ENCODE measurements at places on chromosomes 1 and 21. TPM values are rescaled to one million over a fixed set of nuclear protein-coding genes. Genes with fewer than 3 reads are reported as not detected.

- H3K4me3 ChIP-seq, result no peak overlapping the region
- DNase-seq, result no peak
- no peaks in the 10 kb centered on the region for H3K36me3 ChIP-seq
- no peaks in the 10 kb centered on the region for H3K27me3 ChIP-seq
- H3K4me1 ChIP-seq, result no peaks in the 10 kb centered on the region
Observed at GRCh38 chr1:7401814-7402547, 369.1 kb upstream of the VAMP3 start.

CD1C gene
- total RNA-seq, result not detected

ERRFI1 gene
- total RNA-seq, result 63.3 TPM

GRCh38 chr1:43590388-43590925 is 59.5 kb upstream of the KDM4A start:
- no peaks in the 10 kb centered on the region for H3K4me1 ChIP-seq
- H3K4me3 ChIP-seq, result no peak overlapping the region
- no peaks in the 10 kb centered on the region for H3K36me3 ChIP-seq
- no peak overlapping the region for H3K27ac ChIP-seq

- no peak overlapping the region for H3K4me3 ChIP-seq
- no peak for DNase-seq
- no peak overlapping the region for H3K27ac ChIP-seq
- H3K36me3 ChIP-seq, result no peaks in the 10 kb centered on the region
Observed at GRCh38 chr1:242056988-242057744, 58.3 kb upstream of the MAP1LC3C start.

- H3K27ac ChIP-seq, result no peak overlapping the region
- no peaks in the 10 kb centered on the region for H3K4me1 ChIP-seq
- H3K36me3 ChIP-seq, result peaks cover 89% of the 10 kb centered on the region
- no peak for DNase-seq
- no peaks in the 10 kb centered on the region for H3K27me3 ChIP-seq
- H3K4me3 ChIP-seq, result no peak overlapping the region
Observed at GRCh38 chr1:54600947-54601721, 22.2 kb downstream of the FAM151A start.

DNA sequence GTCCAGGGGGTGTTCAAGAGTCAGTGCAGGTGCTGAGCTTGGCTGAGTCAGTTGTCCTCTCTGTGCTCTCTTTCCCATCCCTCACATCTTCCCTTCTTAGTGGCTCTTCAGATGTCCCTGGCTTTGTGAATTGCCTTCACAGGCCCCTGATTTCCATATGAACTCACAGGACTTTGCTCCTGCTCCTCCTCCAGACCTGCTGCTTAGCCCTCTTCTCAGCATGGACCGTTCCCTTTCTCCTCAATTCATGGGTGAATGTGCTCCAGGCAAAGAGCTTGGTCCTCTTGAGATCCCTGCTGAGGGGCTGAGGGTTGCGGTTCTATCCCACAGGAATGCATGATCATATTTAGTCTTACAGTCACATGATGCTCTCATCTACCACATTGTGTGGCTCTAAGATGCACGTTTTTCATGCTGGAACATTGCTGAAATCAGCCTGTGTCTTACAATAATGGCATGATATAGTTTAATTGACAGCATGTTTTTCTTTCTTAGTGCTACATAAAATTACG is 30.5 kb downstream of the CACNA1E start:
- H3K4me1 ChIP-seq, result no peaks in the 10 kb centered on the region
- DNase-seq, result no peak
- no peaks in the 10 kb centered on the region for H3K27me3 ChIP-seq
- no peaks in the 10 kb centered on the region for H3K36me3 ChIP-seq

DPT gene
- 9.3 TPM for total RNA-seq

- no peaks in the 10 kb centered on the region for H3K36me3 ChIP-seq
- no peaks in the 10 kb centered on the region for H3K4me1 ChIP-seq
Observed at GRCh38 chr1:198771563-198772153, 132.8 kb downstream of the PTPRC start.

FNBP1L gene
- total RNA-seq, result 19.3 TPM

UBE2U gene
- total RNA-seq, result not detected

PEAR1 gene
- total RNA-seq, result 7.3 TPM

SLAMF1 gene
- 0.11 TPM for total RNA-seq

- H3K4me1 ChIP-seq, result no peaks in the 10 kb centered on the region
- DNase-seq, result no peak
- no peaks in the 10 kb centered on the region for H3K27me3 ChIP-seq
- H3K27ac ChIP-seq, result no peak overlapping the region
- H3K4me3 ChIP-seq, result no peak overlapping the region
Observed at GRCh38 chr1:157025385-157025784, 20.2 kb downstream of the ARHGEF11 start.

MYOC gene
- total RNA-seq, result 3.1 TPM

ADCY10 gene
- 0.19 TPM for total RNA-seq

- no peaks in the 10 kb centered on the region for H3K36me3 ChIP-seq
- H3K27ac ChIP-seq, result no peak overlapping the region
- H3K4me3 ChIP-seq, result no peak overlapping the region
- no peak for DNase-seq
- H3K4me1 ChIP-seq, result peaks cover 3% of the 10 kb centered on the region
- no peaks in the 10 kb centered on the region for H3K27me3 ChIP-seq
Observed at GRCh38 chr21:35328856-35329455, 279.9 kb upstream of the RUNX1 start.

CAMK1G gene
- total RNA-seq, result not detected

DNA sequence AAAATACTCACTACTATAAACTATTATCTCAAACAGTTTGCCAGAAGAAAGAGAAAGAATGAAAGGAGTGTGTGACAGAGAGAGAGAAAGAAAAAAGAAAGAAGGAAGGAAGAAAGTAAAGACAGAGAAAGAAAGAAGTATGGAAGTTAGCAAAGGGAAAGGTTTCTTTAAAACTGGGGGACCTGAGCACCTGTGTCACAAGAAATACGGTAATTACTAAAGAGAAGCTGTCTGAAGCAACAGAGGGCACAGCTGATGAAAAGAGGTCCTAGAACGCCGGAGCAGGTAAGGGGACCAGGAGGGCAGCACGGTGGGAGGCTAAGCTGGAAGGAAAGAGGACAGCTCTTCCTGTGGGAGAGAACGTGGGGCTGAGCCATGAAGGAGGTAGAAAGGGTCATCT is 163.6 kb downstream of the DSCAM start:
- no peak overlapping the region for H3K4me3 ChIP-seq
- no peaks in the 10 kb centered on the region for H3K4me1 ChIP-seq
- H3K27ac ChIP-seq, result no peak overlapping the region
- peaks cover under 1% of the 10 kb centered on the region for H3K27me3 ChIP-seq

DNA sequence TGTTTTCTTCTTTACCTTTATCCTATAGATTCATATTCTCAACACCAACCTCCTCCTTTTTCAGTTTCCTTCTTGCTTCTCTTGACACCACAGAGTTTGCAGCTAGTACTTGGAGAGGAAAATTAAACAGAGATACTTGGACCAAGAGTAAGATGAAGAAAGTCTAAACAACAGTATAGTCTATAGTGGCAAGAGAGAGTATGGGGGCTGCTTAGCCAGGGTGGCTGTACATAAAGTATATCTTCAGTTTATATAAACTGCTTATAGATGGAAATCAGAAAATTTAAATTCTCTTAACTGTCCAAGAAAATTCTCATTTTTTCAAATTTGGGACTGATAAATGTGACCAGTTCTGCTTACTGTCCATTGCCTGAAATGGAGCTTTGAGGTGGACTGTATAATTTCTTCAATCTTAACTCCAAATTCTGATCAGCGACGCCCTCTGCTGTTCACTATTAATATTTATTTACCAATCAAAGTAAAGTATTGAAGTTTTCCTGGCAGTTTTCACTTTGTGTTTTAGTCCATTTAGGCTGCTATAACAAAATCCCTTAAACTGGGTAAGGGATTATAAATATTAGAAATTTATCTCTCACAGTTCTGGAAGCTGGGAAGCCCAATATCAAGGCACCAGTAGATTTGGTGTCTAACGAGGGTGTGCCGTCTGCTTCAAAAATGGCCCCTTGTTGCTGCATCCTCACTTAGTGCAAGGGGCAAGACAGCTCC is 14.8 kb upstream of the METTL18 start:
- H3K27ac ChIP-seq, result no peak overlapping the region
- no peaks in the 10 kb centered on the region for H3K4me1 ChIP-seq
- no peaks in the 10 kb centered on the region for H3K27me3 ChIP-seq
- H3K36me3 ChIP-seq, result no peaks in the 10 kb centered on the region
- DNase-seq, result no peak
- H3K4me3 ChIP-seq, result no peak overlapping the region

GRCh38 chr1:66182551-66183178 is 351.3 kb upstream of the SGIP1 start:
- no peak for DNase-seq
- H3K36me3 ChIP-seq, result no peaks in the 10 kb centered on the region
- H3K27me3 ChIP-seq, result no peaks in the 10 kb centered on the region
- H3K4me3 ChIP-seq, result no peak overlapping the region
- H3K4me1 ChIP-seq, result peaks cover 7% of the 10 kb centered on the region

MX2 gene
- total RNA-seq, result 3.6 TPM

DNA sequence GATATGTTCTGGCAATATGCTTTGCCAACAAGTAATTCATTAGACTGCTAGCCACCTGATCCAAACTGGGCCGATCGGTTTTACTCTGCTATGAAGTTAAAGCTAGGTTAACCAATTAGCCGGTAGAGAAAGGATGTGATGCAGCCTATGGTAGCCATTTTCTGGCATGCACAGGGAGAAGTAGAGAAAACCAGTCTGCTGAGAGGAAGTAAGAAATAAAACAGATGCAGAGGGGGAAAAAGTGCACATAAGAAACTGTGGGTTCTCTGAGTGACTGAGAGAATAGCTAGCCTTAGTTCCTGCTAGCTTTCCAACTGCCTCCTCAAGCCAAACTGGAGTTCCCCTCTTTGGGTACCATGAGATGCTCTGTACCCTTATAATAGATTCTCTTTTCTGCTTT is 52.8 kb downstream of the ARID4B start:
- H3K4me1 ChIP-seq, result peaks cover 34% of the 10 kb centered on the region
- no peaks in the 10 kb centered on the region for H3K36me3 ChIP-seq
- no peak for DNase-seq
- no peak overlapping the region for H3K27ac ChIP-seq

LPAR3 gene
- not detected for total RNA-seq

All from psoas muscle (tissue), 8 donors.